Activated CD4-positive, alpha-beta T cell treated with anti-CD3 and anti-CD28 coated beads, Interleukin-2, amount 10 ng/mL, durations not matched to agents 7 days and 5 days (primary cell): ENCODE measurements at places on chromosomes 11 and 22.

- DNase-seq: peak; percentile 21
- H3K4me3 ChIP-seq: peak overlapping the region; percentile 83
- H3K27me3 ChIP-seq: peaks cover 15% of the 10 kb centered on the region
These were observed 1.6 kb downstream of the CD59 start for GRCh38 chr11:33734441-33735270.

GRCh38 chr11:134355656-134356055, 23.9 kb downstream of the GLB1L2 start:
- peaks cover 4% of the 10 kb centered on the region for H3K27me3 ChIP-seq
- H3K27ac ChIP-seq: no peak overlapping the region
- no peak for DNase-seq
- H3K4me3 ChIP-seq: no peak overlapping the region
- peaks cover 14% of the 10 kb centered on the region for H3K4me1 ChIP-seq

DNA sequence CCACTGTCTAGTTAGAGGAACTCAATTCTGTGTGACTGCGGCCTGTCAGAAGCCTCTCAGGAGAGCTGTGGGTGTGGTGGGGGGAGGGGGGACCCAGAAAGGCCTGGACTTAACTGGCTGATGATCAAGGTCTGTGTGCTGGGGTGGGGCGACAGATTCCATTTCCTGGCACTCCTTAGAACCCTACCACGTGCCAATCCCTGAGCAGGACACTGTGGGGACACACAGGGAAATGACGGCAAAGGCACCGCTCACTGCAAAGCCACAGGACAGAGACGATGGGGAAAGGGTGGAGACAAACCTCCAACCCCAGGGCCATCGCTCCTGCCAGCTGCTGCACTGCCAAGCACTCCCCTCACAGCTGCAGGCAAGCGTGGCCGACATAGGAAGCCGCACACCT, 58.4 kb upstream of the BID start:
- peaks cover 9% of the 10 kb centered on the region for H3K4me1 ChIP-seq
- no peak overlapping the region for H3K4me3 ChIP-seq
- H3K27me3 ChIP-seq: no peaks in the 10 kb centered on the region

DNA sequence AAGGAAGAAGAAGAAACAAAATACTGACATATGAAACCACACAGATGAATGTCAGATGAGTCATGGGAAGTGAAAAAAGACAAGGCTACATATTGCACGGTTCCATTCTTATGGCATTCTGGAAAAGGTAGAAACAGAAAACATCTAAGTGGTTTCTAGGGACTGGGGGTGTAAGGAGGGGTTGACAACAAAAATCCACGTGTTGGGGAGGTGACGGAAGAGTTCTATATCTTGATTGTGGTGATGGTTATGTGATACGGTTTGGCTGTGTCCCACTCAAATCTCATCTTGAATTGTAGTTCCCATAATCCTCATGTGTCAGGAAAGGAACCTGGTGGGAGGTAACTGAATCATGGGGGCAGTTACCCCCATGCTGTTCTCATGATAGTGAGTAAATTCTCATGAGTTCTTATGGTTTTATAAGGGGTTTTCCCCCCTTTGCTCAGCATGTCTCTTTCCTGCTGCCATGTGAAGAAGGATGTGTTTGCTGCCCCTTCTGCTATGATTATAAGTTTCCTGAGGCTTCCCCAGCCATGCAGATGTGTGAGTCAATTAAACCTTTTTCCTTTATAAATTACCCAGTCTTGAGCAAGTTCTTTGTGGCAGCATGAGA, 6.4 kb upstream of the ARFGAP3 start:
- H3K27me3 ChIP-seq: peaks cover 2% of the 10 kb centered on the region
- H3K4me3 ChIP-seq: no peak overlapping the region
- peaks cover 11% of the 10 kb centered on the region for H3K4me1 ChIP-seq
- DNase-seq: peak; percentile 23

GRCh38 chr11:110093407-110094297, 460 bp downstream of the ZC3H12C start:
- H3K4me3 ChIP-seq: peak overlapping the region; percentile 65
- H3K4me1 ChIP-seq: peaks cover 11% of the 10 kb centered on the region
- no peak for DNase-seq
- no peak overlapping the region for H3K27ac ChIP-seq
- H3K27me3 ChIP-seq: peaks cover 49% of the 10 kb centered on the region

DNA sequence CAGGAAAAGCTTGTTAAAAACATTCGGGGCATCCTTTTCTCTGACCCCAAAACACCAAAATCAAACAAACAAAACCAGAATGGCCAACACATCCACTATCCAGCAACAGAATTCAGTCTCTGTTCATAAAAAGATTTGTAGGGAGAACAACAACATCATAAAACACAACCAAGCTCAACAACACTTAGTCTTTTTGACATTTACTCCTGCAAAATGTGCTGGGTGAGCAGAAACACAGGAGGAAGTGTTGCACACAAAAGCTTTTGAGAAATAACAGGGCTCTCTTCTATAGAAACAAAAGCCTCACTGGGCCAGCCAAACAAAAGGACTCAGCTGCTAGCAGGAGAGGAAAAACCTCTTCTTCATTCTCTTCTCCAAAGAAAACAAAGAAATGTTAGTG, 736.0 kb upstream of the CCDC90B start:
- H3K4me1 ChIP-seq: no peaks in the 10 kb centered on the region
- DNase-seq: no peak
- no peaks in the 10 kb centered on the region for H3K27me3 ChIP-seq
- H3K27ac ChIP-seq: no peak overlapping the region
- no peak overlapping the region for H3K4me3 ChIP-seq

GRCh38 chr22:17807086-17807485, 32.8 kb upstream of the BID start:
- no peak overlapping the region for H3K4me3 ChIP-seq
- H3K27ac ChIP-seq: no peak overlapping the region
- no peaks in the 10 kb centered on the region for H3K36me3 ChIP-seq
- no peak for DNase-seq
- H3K4me1 ChIP-seq: no peaks in the 10 kb centered on the region
- H3K27me3 ChIP-seq: no peaks in the 10 kb centered on the region

GRCh38 chr11:199782-200181, 6.9 kb downstream of the SCGB1C1 start:
- no peak overlapping the region for H3K27ac ChIP-seq
- peak; percentile 7 for DNase-seq
- H3K27me3 ChIP-seq: no peaks in the 10 kb centered on the region
- peaks cover 20% of the 10 kb centered on the region for H3K36me3 ChIP-seq
- H3K4me3 ChIP-seq: no peak overlapping the region

GRCh38 chr11:96159968-96160367, 183.0 kb downstream of the MAML2 start:
- H3K36me3 ChIP-seq: peaks cover 10% of the 10 kb centered on the region
- peaks cover 35% of the 10 kb centered on the region for H3K4me1 ChIP-seq
- no peaks in the 10 kb centered on the region for H3K27me3 ChIP-seq
- DNase-seq: no peak
- H3K27ac ChIP-seq: no peak overlapping the region
- no peak overlapping the region for H3K4me3 ChIP-seq

- no peak overlapping the region for H3K27ac ChIP-seq
- no peak overlapping the region for H3K4me3 ChIP-seq
- H3K4me1 ChIP-seq: peaks cover 7% of the 10 kb centered on the region
- H3K36me3 ChIP-seq: no peaks in the 10 kb centered on the region
- no peak for DNase-seq
- no peaks in the 10 kb centered on the region for H3K27me3 ChIP-seq
These were observed 24.4 kb upstream of the FXYD6 start for GRCh38 chr11:117900720-117901440.

DNA sequence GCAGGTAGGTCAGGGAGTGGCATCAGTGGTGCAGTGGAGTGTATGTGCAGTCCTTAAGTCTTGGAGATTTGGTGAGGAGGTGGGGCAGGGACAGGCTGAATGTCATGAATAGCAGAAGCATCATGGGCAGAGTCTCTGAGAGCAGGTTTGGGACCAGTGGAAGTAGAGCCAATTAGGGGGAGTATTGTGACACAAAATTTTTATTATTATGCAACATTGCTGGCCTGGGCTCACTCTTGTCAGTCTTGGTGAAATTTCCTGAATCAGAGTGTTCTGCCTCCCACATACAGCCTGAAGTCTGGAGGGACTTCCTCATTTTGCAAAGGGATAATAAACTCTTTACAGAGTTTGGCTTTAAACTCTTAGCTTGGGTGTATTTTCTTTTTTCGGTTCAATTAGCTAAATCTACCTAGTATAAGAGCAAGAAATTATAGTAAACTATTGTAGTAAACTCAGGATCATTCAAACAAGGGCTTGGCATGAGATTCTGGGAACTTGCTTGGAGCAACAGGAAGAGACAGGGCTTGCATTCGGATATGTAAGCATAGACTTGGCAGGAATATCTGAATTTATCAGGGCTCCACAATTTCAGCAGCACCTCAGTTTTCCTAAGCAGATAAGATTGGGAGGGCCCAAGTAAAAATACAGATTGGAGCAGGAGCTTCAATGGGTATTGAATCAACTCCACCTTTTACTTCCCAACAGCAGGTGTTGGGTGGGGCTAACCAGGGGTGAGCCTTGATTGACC, 67.7 kb downstream of the FDX1 start:
- H3K36me3 ChIP-seq: no peaks in the 10 kb centered on the region

DNA sequence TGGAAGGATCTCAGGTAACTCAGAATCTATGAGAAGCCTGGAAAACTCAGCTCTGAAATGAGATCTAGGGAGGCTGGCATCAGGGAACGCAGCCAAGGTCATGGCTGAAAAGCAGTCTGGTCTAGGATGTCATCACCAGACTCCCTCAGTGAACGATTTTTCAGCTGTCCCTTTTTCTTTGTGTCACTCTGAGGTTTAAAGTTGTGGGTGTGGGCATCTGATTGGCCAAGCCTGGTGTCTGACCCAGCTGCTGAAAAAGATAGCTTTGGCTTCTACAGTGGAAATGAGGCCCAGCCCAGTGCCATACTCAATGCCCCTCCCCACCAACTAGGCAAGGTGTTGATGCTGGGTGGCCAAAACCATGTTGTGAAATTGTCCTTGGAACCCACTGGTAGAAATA, 14.5 kb downstream of the RPS3 start:
- no peak overlapping the region for H3K4me3 ChIP-seq
- no peaks in the 10 kb centered on the region for H3K4me1 ChIP-seq
- peaks cover 17% of the 10 kb centered on the region for H3K36me3 ChIP-seq
- H3K27ac ChIP-seq: no peak overlapping the region

DNA sequence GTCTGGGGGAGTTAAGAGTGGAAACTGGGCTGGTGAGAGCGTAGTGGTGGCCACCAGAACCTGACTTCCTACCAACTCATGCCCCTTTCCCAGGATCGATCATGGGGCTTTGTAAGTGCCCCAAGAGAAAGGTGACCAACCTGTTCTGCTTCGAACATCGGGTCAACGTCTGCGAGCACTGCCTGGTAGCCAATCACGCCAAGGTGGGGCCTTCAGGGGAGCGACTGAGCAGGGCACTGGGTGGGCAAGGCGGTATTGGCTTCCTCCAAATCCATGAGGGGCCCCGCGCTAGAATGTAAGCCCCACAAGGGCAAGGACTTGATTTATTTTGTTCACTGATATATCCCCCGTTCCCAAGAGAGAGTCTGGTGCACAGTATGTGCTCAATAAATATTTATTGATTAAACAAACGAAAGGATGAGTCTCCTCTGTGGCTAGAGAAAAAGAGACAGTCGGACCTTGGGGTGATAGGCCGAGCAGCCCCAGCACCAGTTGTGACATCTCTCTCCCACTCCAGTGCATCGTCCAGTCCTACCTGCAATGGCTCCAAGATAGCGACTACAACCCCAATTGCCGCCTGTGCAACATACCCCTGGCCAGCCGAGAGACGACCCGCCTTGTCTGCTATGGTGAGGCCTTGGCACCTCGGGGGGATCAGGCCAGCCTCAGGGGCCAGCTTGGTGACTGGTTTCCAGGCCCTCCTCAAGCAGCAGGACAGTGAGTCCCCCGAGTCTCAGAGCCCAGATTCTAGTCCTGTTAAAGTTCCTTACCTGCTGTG, 765 bp downstream of the ZFPL1 start:
- H3K36me3 ChIP-seq: peaks cover 48% of the 10 kb centered on the region
- no peaks in the 10 kb centered on the region for H3K27me3 ChIP-seq
- peaks cover 49% of the 10 kb centered on the region for H3K4me1 ChIP-seq
- DNase-seq: no peak

- no peaks in the 10 kb centered on the region for H3K36me3 ChIP-seq
- no peak for DNase-seq
- no peak overlapping the region for H3K27ac ChIP-seq
- no peaks in the 10 kb centered on the region for H3K27me3 ChIP-seq
- no peak overlapping the region for H3K4me3 ChIP-seq
These were observed 27.9 kb downstream of the MB start for GRCh38 chr22:35589071-35589755.

DNA sequence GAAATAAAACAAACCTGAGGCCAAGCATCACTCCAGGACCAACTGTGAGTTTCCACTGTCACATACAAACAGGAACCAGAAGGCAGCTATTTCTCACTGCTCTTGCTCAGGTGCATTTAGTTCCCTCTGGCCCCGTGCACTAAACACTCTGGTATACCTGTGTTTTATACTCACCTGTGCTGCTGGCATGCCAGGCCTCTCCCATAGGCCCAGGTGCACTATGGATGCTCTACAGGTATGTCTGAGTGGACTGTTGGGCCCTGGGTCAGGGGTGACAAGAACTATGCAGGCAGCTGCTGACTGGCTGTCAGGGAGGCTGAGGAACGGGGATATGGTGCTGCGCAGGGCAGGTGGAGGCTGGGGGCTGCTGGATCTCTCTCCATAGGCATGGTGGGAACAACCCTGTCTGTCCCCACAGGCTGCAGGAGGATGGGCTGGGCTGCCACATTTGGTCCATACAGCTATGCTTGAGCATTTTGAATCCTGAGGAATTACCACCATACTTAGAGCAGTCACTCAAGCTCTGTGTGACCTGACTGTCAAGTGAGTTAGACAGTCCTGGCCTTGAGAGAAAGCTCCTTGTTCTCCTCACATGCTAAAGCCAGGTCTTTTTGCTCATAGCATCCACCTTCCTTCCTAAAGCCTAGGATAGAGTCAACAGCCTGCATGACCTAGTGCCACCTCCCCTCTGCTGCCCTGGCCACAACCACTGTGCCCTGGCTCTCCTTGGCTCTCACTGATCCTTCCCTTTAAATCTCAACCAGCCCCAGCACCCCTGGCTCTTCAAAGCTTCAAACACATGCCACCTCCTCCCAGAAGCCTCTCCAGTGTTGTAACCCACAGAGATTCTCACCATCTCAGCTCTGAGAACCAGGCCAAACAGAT, 72.9 kb downstream of the C11orf58 start:
- no peak overlapping the region for H3K27ac ChIP-seq
- DNase-seq: no peak
- H3K27me3 ChIP-seq: no peaks in the 10 kb centered on the region
- no peaks in the 10 kb centered on the region for H3K36me3 ChIP-seq
- H3K4me3 ChIP-seq: no peak overlapping the region

GRCh38 chr11:296171-297050, 2.9 kb downstream of the IFITM5 start:
- H3K4me1 ChIP-seq: peaks cover 17% of the 10 kb centered on the region
- H3K27me3 ChIP-seq: peaks cover 1% of the 10 kb centered on the region
- no peak for DNase-seq
- no peak overlapping the region for H3K27ac ChIP-seq

- H3K27me3 ChIP-seq: no peaks in the 10 kb centered on the region
- no peak overlapping the region for H3K4me3 ChIP-seq
- no peaks in the 10 kb centered on the region for H3K4me1 ChIP-seq
- no peaks in the 10 kb centered on the region for H3K36me3 ChIP-seq
- no peak overlapping the region for H3K27ac ChIP-seq
These were observed 162.6 kb downstream of the BUD13 start for GRCh38 chr11:116610190-116610589.

- no peaks in the 10 kb centered on the region for H3K4me1 ChIP-seq
- no peak overlapping the region for H3K27ac ChIP-seq
- no peak for DNase-seq
- peaks cover 8% of the 10 kb centered on the region for H3K27me3 ChIP-seq
- H3K36me3 ChIP-seq: no peaks in the 10 kb centered on the region
- no peak overlapping the region for H3K4me3 ChIP-seq
These were observed 82.8 kb downstream of the FEZ1 start for GRCh38 chr11:125413226-125413625.
